ENCODE measurements at places on chromosomes 5 and 9.
A peak's percentile ranks its signal among the peaks of the same experiment; 100 is the strongest.

- no peak for DNase-seq
Observed at GRCh38 chr9:74071502-74071901, 425.6 kb upstream of the RORB start.

DNA sequence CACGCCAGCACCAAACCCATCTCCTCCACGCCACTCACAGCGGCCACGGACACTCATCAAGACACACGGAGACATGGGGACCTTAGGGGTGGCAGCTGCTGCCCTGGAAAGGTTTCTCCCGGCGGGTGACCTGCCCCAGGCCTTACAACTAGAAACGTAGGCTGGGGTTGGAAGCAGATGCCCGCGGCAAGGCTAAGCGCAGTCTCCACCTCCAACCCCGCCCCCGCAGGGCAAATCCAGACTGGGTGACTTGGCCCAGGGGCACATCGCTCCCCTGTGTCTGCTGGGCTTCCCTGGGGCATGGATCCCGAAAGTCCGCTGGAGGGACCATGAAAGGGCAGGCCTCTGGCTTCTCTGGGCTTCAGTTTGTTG is 12.0 kb upstream of the ASS1 start:
- no peak for DNase-seq

GRCh38 chr5:127074466-127074865 is 1.2 kb upstream of the C5orf63 start:
- no peak for DNase-seq

- DNase-seq, result peak; percentile 30
Observed at GRCh38 chr5:176629853-176630680, at the start of the genes EIF4E1B and SNCB. TSS of gene EIF4E1B (plus strand) at chr5:176630675. CDS start at chr5:176642788, 12,113 bp downstream. TSS of gene SNCB (minus strand) at chr5:176630534. CDS start at chr5:176629654, 880 bp downstream.

DNA sequence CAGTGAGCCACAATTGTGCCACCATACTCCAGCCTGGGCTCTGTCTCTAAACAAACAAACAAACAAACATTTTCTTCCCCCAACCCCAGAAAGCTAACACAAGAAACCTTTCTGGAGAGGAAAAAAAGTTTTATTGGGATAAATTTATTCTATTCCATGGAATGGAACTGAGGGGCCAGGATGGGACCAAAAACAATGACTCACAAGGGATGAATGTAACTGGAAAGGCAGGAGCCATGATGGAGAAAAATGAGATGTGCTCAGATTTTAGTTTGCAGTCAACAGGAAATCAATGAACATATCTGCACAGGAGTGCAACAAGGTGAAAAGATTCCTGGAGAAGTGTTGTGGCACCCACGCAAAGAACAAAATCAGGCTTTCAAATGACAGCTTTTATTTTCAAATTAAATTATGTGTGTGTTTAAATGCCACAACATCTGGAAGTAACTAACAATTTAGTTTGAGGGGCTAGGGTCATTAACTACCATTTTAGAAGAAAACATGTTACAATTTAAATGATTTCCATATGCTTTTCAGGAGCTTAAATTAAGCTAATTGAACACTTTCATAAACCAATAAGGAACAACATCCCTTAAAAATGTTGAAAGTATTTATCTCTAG is 208.6 kb downstream of the TSSK1B start:
- no peak for DNase-seq

- no peak for DNase-seq
Observed at GRCh38 chr9:129777769-129778130, 24.9 kb upstream of the PTGES start.

DNA sequence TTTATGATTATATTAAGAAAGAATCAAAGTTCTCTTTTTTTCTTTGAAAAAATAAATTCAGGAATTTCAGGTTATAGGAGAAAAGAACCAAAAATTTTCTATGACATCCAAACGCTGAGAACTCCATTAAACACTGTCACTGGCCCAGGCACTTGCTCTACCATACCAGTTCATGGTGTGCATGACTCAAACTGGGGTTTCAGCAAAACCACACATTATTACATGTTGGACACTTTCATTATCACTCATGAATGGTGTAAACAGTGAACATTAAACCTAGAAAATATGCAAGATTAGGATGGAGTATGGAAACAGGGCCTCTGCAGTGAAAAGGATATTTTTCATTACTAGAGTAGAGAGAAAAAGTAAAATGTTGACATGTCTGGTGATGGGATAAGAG is 369.9 kb upstream of the FAM174A start:
- DNase-seq, result no peak

DNA sequence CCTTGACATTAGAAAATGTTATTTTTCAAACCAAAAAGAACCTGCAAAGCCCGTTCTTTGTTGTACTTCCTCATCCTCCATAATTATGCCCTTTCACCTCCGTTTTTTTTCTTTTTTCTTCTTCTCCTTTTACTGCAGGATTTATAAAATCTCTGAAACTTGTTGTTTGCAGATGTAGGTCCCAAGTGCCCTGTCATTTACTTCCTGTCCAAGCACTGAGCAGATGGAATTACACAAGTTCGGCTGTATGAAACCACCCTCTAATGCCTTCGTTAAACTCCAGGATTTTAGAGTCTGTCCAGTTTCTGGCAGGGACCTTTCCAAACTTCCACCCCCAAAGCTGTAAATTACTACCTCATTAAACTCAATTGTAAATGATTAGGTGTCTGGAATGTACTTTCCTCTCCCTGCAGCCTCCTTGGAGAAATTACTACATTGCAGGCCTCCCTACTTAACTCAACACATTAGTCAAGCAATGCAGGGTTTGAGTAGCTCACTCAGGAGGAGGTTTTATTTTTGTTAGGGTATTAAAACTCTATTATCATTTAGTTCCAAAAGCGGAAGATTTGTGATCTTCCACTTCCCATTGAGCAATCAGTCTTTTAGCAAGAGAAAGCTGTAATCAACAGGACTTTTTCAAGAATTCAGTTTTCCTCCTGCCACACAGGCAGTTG is 125.6 kb upstream of the LPAR1 start:
- no peak for DNase-seq

GRCh38 chr5:66498791-66499207 is 97.4 kb upstream of the MAST4 start:
- DNase-seq, result no peak

DNA sequence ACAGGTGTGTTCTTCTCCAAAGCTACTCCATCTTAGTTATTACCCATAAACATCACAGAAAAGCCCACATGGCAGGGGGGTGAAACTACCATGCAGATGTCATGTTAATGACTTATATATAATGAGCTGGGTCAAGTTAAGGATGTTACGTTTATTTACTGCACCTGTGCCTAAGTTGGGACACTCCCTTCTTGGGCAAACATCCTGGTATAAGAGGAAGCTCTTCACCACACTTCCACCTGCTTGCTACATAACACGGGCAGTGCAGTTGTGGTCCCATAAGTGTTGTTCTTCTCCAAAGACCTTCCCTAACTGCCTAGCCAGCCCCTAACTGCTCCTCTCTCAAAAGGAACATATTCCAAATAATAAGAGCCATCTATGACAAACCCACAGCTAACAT is 9.3 kb upstream of the ZCCHC9 start:
- DNase-seq, result no peak

DNA sequence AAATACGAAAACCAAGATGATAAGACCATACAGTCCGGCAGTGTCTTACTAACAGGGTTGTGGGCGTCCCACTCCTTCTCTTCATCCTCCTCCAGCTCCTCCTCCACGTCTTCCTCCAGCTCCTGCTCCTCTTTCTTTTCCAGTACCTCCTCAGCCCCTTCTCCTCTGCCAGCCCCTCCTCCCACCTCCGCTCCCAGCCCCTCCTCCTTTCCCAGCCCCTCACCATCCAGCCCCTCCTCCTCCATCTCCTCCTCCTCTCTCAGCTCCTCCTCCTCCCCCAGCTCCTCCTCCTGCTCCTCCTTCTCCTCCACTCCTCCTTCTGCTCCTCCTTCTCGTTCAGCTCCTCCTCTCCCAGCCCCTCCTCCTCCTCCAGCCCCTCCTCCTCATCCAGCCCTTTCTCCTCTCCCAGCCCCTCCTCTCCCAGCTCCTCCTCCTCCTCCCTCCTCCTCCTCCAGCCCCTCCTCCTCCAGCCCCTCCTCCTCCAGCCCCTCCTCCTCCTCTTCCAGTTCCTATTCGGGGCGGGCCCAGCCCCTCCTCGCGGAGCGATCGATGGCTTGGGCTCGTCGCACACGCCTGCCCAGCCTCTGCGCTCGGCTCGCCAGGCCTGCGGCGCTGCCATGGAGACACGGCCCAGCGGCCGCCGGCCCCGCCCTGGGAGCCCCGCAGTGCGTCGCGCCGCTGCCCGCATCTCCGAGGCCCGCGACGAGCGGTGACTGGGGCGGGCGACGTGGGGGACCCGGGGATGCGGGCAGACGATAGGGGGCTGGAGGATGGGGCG is at the start of gene BRD3OS:
Gene BRD3OS (plus strand): TSS at position 654 of the 778 bp plus-strand sequence. CDS start 1,267 bp downstream, outside the sequence.
- DNase-seq, result peak; percentile 95

DNA sequence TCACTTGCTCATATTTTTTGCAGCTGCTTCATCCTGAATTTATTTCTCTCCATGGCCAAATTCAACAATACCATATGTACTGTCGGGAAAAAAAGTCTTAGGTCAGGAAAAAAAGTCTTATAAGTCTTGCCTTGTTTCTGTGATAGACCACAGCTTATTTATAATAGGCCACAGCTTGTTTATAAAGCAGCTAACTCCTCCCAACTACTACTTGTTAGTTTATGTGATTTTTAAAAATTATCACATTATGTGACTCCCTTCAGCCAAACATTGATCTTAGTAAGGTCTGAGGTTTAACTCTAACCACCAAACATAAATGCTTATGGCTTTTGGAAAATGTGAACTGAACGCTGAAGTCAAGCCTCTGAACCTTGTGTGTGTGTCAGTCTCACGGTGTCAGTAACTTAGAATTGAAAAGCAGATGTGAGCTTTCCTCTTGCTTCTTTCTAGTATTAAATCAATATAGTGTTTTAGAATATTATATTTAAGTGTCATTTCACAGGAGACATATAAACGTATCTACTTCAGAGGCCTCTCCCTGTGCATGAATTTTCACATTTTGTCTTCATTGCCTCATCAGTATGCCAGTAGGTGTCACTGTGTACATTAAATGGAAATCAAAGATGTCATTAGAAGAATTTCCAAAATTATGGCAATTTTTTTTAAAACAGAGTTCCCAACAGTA is 51.3 kb downstream of the SNX24 start:
- DNase-seq, result no peak

GRCh38 chr9:10649076-10649475 is 36.3 kb upstream of the PTPRD start:
- DNase-seq, result no peak

GRCh38 chr9:98775831-98776441 is 20.4 kb downstream of the ANKS6 start:
- DNase-seq, result peak; percentile 49

GRCh38 chr9:38697776-38698300 is 22.1 kb downstream of the FAM240B start:
- no peak for DNase-seq
